ENCODE measurements at places on chromosomes 11 and 22.

DNA sequence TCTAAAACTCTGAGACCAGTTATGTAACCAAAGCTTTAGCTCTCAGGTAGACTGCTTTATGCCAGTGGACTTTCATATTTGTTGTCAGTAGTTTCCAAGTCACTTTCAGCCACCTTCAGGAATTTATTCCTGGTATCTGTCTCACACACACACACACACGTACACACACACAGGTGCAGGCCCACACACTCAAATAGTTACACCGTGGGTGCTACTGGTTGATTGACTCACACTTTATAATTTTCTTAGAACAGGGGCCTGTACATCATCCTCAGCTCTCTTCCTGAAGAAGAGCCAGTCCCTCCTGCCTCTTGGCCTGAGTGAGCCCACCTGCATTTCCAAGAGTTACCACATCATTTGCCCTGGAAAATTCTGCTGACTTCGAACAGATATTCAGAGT, 555.2 kb downstream of the SOX6 start:
- DNase-seq, result no peak

DNA sequence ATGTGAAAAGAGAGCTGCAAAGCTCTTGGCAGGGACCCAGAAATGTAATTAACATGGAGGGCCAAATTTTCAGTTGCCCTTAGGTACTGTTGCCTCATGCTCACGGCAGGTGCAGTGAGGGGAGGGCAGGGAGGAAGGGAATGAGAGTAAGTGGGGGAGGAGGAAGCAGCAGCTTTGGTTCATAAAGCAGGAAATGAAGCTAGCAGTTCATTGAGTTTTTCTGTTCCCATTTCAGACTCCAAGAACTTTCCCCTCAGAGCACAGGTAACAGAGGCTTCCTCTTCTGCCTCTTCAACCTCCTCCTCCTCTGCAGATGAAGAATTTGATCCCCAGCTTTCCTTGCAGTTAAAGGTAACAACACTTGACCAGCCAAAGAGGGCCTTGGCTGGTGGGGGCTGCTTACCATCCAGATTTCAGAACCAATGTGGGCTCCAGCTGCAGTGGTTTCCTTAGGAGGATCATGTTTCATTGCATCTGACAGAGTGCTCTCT, 57.9 kb upstream of the PARVA start:
- DNase-seq, result no peak

DNA sequence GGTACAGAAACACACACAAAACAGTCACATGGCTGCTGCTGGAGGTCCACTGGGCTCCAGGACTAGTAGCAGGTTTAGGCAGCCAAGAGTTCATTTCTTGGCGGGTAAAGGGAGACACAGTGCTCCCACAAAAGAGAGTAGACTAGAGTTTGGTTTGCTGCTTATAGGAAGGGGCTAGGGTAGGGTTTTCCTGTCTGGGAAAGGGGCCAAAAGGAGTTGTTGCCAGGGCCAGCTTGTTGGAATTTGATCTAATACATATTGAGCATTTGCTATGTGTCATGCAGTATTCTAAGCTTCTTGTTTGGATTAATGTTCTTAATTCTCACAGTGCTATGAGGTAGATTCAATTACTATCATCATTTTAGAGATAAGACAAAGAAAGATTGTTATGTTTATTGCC, 195.1 kb upstream of the PLET1 start:
- no peak for DNase-seq

DNA sequence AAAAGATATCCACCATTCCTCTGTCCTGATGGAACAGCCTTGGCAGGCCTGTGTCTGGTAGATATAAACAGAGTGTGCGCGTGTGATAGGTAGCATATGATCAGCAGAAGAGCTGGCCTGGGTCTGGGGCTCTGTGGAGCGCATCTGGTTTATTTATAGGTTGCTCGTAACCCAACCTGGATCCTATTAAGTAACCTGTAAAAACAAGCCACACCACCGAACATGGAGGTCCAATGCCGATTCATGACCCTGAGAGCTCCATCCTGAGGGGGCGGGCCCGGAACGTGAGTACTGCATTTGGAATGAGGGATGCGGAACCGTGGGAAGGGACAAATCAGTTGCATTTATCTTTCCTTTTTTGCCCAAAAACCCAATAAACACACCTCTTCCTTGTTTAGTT, 31.9 kb upstream of the APOL5 start:
- DNase-seq, result no peak

DNA sequence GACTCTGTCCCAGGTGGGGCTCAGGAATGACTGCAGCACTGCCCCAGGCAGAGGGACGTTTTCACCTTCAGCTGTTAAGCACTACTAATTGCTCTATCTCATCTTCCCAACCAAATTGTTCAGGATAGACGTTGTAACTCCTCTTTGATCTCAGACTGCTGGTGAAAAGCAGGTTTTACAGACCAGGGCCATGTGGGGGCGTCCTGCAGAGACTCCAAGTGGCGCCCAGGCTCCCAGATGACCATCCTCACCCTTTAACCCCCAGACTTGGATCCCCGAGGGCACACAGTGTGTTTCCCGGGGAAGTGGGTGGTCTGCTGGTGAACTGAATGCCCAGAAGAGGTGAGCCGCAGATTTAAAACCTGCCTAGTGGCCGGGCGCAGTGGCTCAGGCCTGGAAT, 23.9 kb downstream of the FADD start:
- DNase-seq, result no peak

GRCh38 chr11:110172468-110173065, 79.4 kb downstream of the ZC3H12C start:
- no peak for DNase-seq

GRCh38 chr11:71395263-71395560, 53.0 kb downstream of the DHCR7 start:
- DNase-seq, result no peak

GRCh38 chr11:73391665-73392064, 15.5 kb downstream of the RELT start:
- no peak for DNase-seq

DNA sequence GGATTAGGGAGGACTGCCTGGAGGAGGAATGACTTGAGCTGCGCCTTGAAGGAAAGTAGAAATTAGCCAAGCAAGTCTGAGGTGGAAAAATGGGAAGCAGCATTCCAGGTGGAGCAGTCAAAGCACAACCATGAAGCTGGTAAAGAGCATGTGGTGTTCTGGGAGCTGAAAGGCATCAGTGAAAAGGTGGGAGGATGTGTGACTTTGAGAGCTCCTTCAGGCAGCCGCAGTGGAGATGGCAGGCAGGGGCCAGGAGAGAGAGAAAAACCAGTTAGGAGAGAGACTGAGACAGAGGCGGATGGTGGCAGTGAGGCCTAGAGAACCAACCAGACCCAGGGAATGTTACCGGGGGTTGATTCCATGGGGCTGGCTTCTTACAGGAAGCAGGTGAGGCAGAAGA, 393.4 kb downstream of the MIAT start:
- no peak for DNase-seq

DNA sequence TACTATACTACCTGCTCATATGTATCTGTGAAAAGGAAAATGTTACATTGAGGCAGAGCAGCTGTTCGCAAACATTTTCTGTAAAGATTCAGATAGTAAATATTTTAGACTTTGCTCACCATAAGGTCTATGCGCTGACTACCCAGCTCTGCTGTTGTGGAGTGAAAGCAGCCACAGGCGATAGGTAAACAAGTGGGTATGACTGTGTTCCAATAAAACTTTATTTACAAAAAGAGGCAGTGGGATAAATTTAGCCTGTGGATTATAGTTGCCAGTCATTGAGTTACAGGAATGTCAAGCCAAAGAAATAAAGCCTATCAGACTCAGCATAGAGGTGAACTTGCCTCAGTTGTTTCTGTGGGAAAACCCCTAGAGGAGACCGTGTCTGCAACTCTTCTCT, 487.7 kb upstream of the API5 start:
- no peak for DNase-seq

All from substantia nigra (tissue), 51 donors.